ENCODE measurements at places on chromosomes 4 and X. TPM values are rescaled to one million over a fixed set of nuclear protein-coding genes. Genes with fewer than 3 reads are reported as not detected.

Gene PPARGC1A
- total RNA-seq = 5.3 TPM

- DNase-seq = no peak
Measured at GRCh38 chr4:186805020-186805820, 81.6 kb upstream of the FAT1 start.

GRCh38 chr4:56468097-56468422 lies 643 bp downstream of the SRP72 start:
- DNase-seq = peak; percentile 66

Gene ZNF827
- 18.2 TPM for total RNA-seq

- no peak for DNase-seq
Measured at GRCh38 chrX:135168486-135168885, 2.7 kb downstream of the CT55 start.

Gene CT47C1
- total RNA-seq = not detected

Gene C4orf51
- total RNA-seq = not detected

- no peak for DNase-seq
Measured at GRCh38 chr4:98851806-98852205, 77.1 kb downstream of the EIF4E start.

GRCh38 chr4:10260777-10261176 lies 144.2 kb upstream of the WDR1 start:
- DNase-seq = no peak

Gene GPR34
- total RNA-seq = not detected

- no peak for DNase-seq
Measured at GRCh38 chrX:18875256-18875878, 108.5 kb downstream of the PHKA2 start.

GRCh38 chr4:145293658-145294057 lies 113.3 kb upstream of the OTUD4 start:
- no peak for DNase-seq

- DNase-seq = no peak
Measured at GRCh38 chr4:125360727-125361126, 46.0 kb downstream of the FAT4 start.

- DNase-seq = no peak
Measured at GRCh38 chr4:16034010-16034748, 49.6 kb downstream of the PROM1 start.

Data from mammary epithelial cell (primary cell).